Stimulated activated CD8-positive, alpha-beta memory T cell treated with anti-CD3 and anti-CD28 coated beads, Interleukin-4, amount 100 ng/mL, for 48 hours (primary cell): ENCODE measurements at places on chromosomes 6 and 20.

DNA sequence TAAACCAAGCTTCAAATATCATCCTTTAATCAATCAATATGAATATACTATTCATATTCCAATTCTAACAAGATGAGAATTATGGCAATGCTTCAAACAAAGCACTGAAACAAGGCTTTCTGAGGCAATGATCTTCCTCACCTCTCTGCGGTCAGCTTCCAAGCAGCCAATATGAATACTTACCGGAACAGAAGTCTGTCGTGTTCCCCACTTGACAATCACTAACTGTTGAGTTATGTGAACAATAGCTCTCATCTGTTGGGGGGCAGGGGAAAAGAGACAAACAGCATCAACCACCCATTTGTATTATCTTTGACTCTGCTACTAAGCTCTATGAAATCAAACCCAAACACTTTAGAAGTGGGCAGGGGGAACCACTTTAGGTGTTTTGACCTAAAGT is 4.5 kb downstream of the CD164 start:
- DNase-seq, result no peak

DNA sequence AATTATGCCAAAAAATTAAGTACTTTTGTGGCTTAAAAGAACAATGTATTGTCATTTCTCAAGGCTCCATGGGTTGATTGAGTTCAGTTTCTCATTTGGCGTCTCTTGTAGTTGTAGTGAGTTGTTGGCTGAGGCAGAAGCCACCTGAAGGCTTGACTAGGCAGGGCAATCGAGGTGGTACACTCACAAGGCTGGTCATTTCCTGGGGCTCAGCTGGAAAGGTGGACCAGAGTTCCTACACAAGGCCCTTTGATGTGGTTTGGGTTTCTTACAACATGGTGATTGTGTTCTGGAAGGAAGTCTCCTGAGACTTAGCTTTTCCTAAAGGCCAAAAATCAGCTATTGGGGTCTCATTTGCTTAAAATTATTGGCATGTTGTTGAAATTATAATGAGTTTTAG is 22.6 kb downstream of the MAS1 start:
- no peak for DNase-seq

DNA sequence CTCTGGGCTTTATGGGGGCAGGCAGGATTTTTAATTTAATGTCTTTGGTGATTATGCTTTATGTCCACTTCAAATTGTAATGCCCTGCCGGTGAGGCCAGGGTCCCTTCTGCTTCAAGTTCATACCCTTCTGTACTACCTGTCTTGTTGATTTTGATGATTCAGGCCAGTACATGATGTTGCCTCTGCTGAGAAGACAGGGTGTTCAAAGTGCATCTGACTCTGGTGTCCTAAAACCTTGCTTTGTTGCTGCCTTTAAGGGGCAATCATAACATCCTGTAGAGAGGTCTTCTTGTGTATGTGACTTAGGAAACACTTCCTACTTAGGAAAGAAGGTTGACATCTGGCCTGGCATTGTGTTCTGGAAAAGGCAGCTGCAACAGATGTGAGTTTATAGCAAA is 113.2 kb downstream of the TMEM170B start:
- no peak for DNase-seq

GRCh38 chr6:154986787-154987235 is 8.3 kb upstream of the TIAM2 start:
- no peak for DNase-seq

- no peak for DNase-seq
These were observed 21.3 kb upstream of the SLC22A7 start for GRCh38 chr6:43276577-43277305.

DNA sequence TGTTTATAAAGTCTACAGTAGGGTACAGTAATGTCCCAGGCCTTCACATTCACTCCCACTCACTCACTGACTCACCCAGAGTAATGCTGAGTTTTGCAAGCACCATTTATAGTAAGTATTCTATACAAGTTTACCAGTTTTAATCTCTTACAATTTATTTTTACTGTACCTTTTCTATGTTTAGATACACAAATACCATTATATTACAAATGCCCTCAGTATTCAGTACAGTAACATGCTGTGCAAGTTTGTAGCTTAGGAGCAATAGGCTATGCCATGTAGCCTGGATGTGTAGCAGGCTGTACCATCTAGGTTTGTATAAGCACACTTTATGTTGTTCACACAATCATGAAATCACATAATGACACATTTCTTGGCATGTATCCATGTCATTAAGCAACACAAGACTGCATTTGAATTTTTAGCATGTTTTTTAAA is 673.6 kb downstream of the CD109 start:
- DNase-seq, result no peak
